Suprapubic skin (tissue), 4 donors: ENCODE measurements at places on chromosomes 3 and 15. TPM values are rescaled to one million over a fixed set of nuclear protein-coding genes. Genes with fewer than 3 reads are reported as not detected.

GRCh38 chr3:188006726-188007393 lies 147.1 kb upstream of the LPP start:
- no peak for DNase-seq

DNA sequence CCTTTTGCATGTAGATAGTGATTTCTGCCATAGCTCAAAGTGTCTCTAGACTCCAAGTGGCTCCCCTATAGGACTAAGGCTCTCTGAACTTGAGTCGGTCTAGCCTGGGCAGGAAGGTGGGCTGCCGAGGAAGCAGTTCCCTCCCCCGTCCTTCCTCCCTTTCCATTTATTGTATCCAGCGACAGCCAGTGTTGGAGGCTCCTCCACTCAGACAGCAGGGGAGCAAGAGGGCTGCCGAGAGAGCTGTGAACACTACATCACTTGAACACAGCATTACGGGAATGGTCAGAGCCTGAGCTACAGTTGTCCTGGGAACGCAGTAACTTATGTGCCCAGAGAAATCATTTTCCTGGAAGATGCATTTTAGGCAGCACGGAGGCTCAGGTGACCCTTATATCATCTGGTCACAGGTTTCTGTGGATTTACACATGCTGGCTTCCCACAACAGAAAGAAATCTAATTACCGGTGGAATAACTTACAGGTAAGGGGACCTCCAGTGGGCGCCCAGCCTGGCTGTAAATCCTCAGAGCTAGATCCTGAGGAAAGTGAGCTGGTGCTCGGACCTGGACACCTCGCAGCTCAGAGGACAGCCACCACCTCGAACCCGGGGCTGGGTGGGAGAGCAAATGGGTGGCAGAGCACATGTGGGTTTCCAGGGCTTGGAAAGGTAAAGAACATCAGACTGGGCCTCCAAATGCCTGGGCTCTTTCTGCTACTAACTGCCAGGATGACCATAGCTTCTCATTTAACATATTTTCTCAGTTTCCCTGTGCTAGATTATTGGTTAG lies 197.1 kb downstream of the UACA start:
- no peak for DNase-seq

GRCh38 chr3:153003441-153003840 lies 158.6 kb upstream of the RAP2B start:
- DNase-seq, result no peak

DNA sequence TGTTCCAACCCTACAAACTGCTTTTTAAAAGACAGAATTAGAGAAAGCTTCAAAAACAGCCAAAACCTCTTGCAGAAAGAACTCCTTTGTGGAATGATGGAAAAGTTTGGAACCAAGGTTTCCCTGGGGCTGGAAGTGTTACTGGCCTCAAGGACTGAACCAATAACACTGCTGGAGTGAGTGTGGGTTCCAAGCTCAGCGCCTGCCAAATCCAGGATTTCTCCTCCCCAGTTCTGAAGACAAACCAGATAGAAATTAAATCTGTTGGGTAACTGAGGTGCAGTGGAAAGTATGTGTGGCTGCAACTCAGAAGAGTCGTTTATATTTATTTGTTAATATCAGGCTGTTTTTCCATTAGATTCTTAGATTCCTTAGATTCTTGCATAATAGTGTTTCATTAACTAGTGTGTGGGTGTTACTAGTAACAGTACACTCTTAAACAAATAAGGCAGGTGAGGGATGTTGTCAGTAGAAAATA lies 66.5 kb upstream of the FNDC3B start:
- no peak for DNase-seq

GRCh38 chr3:6079561-6080179 lies 781.2 kb upstream of the GRM7 start:
- no peak for DNase-seq

GRCh38 chr15:81540909-81541308 lies 166.9 kb upstream of the TMC3 start:
- no peak for DNase-seq

- DNase-seq, result no peak
Measured at GRCh38 chr3:73073091-73073707, 11.7 kb downstream of the EBLN2 start.

DNA sequence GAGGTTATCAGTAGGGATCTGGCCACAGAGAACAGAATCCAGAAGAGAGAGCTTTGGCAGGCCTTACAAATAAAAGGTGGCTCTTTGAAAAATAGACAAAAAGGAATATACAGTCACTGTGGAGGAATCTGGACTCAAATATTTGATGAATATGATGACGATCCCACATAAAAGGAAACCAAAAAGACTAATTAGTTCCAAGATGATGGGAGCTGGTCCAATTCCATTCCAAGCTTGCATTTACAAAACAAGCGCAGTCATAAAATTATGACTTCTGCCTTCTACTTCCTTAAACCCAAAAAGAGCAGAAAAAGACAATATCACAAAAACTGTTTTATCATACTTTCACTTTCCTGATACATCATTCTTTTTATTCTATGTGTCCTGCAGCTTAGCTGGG lies 285.8 kb downstream of the DIPK2A start:
- DNase-seq, result no peak

DNA sequence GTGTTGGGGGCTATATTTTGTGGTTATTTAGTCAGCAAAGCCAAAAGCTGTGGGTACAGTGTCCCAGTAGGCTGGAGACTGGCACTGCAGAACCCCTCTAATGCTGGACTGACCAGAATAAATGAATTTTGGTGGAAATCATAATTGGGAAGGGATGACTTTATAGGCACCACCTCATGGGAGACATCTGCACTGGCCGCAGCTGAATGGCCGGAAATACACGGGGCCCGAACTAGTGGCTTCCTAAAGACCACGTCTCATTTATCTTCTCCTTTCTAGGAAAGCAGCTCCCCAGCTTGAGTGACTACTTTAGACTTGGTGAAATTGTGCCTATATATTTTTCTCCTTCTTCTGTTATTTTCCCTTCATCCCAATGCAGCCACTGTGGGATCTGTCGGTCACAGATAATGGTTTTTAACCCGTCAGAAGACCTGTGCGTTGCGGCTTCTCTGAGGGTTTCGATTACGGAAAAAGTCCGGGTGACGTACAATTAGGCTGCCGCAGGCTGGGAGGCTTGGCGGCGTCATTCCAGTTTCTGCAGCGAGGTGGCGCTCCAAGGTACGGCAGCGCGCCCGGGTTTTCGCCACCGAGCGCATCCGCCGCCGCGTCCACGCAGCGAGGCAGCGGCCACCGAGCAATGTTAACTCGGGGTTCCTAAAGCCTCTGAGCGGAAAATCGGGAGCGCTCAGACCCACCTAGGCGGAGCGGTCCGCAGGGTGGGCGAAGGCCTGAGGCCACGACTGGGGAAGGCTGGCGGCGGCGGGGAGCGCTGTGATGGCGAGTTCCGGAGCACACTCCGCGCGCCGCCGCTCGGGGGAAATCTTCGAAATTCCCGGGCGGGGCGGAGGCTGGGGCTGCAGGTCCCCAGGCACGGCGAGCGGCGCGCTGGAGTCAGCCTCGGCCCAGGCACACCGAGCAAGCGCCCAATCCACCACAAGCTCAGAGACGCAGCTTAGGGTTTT lies 26.3 kb downstream of the NR2F2 start:
- no peak for DNase-seq

- no peak for DNase-seq
Measured at GRCh38 chr3:15426579-15427118, 695 bp downstream of the METTL6 start.

DNA sequence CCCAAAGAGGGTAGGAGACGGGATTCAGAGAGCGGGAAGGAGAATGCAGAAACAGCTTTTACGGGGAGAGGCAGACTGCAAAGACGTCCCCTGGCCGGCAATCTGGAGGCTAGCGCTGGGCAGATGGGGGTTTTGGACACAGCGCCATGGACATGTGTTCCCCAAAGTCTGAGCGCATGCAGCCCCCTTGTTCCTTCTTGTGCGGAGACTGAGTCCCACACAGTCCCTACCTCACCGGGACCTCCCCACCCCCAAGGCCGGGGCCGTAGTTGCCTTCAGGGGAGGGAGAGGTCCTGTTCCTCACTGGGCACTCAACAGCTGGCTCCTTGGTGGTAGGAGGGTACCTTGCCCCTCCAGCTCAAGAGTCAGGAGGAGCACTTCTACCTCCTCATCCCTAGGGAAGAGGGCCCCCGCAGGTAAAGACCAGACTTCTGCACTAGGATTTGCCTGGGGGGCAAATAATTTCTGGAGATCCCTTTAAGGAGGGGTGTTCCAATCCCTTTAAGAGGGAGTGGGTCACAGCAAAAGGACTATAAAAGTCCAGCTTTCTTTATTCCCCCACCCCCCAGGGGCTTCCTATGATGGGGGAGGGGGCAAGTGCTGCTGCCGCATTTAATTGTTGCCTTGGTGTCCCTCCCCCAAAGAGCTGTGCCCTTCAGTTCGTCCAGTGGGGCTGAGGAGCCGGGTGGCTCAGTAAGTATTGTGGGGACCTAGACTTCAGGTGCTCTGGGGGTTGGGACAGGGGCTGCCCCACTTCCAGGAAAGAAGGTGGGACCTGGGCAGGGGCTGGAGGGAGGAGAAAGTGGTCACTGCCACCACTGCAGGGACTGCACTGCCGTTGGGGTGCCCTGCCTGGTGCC lies 3.6 kb upstream of the BAHD1 start:
- no peak for DNase-seq

The NDN gene
- 14.8 TPM for total RNA-seq

The HGD gene
- not detected for total RNA-seq

The CPEB1 gene
- total RNA-seq, result 2.3 TPM

The ADGRG7 gene
- total RNA-seq, result not detected
